ENCODE measurements at places on chromosomes 2 and 18.

- no peak for DNase-seq
Measured at GRCh38 chr2:31212659-31213600, 4.4 kb downstream of the CAPN14 start.

DNA sequence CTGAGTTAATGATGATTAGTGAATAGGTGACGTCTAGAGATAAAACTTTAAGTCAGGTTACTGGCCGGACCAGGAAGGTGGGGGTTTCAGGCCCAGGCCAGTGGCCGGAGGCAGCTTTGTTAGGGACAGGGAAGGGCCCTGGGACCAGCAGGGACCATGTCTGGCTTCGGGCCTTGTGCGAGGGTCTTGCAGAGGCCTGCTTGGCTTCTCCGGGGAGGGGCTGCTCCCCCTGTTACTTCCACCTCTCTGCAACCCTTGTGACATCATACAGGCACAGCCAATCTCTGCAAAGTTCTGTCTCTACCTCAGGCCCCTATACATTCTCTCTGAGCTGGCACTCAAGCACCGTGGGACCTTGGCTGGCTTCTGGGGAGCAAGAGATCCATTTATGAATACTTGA is at the start of gene ALLC:
TSS of gene ALLC (plus strand) at position 320 of the 400 bp plus-strand sequence. CDS start 12,958 bp downstream, outside the sequence.
- no peak for DNase-seq

DNA sequence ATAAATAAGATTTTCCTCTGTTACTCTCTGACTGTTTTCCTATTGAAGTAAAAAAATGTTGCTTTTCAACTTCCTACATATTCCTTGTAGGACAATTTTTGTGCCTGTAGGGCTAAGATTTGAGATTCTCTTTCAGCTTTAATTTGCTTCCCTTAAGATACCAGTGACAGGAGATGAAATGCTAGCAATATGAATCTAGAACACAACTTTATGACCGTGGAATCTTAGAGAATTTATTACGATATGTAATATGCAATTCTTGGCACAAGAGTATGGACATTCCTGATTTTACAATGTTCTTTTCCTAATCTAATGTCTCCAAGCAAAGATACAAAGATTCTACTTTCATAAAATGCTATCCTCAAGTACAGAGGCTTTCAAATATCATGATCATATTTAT is 180.9 kb downstream of the KCNE4 start:
- DNase-seq, result no peak

GRCh38 chr18:62201870-62202269 is 14.8 kb downstream of the RELCH start:
- no peak for DNase-seq

DNA sequence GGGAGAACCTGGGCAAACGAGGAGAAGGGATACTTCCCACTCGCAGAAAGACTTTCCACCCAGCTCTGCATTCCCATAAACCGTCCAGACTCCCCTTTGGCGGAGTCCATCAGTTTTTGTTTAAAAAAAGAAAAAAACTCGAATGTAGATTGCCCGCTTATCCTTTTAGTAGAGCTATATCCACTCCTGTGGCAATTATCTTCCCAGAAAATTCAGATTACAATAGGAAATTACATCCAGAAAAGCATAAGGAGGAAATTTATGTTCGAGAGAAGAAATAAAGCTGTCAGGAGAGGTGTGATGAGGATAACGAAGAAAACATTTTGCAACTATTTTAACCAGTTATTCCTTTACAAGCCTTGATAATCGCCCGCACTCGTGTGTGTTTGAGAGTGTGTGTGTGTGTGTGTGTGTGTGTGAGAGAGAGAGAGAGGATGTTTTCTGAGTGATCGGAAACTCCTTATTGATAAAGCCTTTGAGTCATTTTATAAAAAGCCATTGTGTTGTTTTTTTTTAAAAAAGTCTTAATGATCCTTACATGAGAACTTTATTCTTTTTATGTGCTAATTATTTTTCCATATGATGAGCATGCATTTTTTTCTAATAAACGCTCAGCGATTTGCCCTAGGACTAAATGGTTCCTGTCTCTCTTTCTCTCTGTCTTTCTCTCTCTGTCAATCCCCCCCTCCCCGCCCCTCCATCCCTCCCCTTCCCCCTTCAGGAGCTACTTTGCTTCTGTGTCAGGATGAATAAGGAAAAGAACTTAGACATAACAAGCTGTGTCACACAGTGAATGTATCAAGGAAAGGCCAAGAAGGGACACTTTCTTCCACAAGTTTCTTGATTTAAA is 1.1 kb upstream of the PPP3R1 start:
- no peak for DNase-seq

DNA sequence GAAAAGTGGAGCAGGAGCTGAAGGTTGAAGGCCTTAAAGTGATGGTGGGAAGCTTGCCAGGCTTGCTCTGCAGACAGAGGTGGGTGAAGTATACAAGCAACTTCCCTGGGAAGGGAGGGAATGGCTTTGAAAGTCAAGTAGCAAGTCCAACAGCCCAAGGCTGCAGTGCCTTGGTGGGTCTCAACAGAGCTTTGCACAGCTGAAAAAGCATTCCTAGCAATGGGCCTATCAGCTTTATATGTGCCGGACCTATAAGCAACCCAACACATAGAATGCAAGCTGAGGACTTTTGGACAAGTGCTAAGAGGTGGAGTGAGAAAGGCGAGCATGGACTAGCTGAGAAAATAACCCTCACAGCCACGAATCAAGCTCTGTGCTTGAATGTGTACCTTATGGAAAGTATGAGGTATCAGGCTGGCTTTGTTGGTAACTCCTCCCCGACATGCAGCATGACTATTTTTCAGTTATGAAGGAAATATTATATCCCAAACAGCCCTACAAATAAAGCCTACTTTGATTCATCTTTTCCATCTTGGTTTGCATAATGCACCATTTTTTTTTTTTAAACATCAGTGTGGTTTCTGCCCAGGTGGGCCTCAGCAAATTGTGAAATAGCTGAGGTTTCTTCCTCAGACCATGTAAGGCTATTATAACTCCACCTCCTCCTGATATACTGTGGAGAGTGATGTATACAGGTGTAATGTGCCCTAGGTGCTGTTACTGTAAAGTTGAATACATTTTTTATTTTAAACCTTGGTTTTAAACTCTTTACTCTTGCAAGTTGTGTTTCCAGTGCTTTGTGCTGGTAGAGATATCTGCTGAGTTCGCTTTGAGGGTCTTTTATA is 241.4 kb upstream of the CXCR4 start:
- no peak for DNase-seq

DNA sequence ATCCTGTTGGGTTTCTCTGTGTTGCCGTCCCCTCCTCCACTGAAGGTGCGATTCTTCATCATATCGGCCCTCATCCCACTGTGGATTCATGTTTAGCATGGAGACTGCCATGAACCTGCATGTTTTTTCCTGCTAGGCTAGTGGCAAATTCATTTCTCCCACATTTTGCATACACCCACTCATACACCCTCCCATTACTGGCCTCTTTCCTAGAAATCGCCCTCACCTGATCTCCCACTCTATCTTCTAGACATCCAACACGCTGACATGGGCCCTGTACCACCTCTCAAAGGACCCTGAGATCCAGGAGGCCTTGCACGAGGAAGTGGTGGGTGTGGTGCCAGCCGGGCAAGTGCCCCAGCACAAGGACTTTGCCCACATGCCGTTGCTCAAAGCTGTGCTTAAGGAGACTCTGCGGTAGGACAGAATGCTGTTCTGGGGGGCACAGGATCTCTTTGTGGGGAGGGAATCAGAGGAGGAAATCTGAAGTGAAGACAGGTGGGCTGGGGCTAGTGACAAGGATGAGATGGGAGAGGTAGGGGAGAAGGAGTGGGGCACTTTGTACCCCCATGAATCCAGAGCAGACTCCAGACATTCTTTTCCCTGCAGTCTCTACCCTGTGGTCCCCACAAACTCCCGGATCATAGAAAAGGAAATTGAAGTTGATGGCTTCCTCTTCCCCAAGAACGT is 17.7 kb downstream of the PRKAG3 start:
- no peak for DNase-seq

DNA sequence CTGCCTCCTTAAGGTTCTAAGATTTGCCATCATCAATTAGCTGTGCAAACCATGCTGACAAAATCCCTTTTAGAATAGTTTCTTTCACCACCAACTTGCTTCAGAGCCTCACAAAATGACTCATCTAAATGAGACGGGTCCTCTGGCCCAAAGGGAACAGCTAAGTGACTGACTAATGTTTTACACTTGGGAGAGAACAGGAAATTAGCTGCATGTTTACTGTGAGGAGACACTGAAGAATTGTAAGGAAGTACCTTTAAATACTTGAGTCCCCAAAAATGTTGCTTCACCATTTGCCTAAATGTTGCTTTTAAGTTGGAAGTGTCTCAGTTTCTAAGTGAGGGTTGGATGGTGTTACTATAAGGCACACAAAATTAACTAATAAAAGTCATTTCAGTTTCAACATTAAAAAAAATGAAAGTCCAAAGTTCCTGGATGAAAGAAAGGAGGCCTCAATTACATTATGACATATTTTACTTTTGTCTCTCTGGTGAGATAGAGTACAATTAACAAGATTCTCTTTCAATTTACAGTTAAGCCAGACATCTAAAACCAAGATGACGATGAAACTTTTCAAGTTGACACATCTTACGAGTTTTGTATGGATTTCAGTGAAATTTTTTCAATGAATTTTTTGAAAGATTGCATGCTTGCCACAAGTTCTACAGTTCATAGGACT is 229.1 kb upstream of the FN1 start:
- no peak for DNase-seq

GRCh38 chr2:228507870-228508269 is 326.4 kb upstream of the SPHKAP start:
- DNase-seq, result no peak

DNA sequence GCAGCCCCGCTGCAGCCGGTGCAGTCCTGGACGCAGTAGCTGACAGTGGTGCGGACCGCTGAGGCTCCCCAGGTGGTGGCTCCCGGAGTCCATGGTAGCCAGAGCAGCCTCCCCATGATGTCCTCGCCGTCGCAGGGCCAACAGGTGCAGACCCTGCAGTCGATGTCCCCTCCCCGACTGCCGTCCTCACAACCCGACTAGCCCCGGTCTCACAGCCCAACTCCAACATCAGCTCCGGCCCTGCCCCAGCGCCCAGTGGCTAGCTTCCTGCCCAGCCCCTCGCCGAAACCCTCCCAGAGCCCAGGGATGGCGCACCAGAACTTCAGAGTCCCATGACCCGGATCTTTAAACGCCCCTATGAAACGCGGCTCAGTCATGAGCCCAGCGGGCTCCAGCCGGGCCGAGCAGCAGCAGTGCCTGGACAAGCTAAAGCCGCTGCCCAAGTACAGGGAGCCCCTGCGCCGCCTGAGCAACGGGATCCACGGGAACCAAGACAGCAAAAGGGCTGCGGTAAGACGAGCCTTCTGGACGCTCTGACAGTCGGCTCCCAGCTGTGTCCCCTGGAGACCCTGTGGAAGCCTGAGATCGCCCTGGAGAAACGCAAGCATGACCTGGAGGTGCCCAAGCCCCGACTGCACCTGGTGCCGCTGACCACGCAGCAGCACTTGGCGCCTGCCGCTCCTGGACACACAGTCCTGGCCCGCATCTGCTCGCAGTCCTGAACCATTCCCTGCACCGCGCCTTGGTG is 53.8 kb upstream of the TUBA3E start:
- DNase-seq, result no peak

- DNase-seq, result no peak
Measured at GRCh38 chr2:230589025-230589424, 123.6 kb upstream of the CAB39 start.

GRCh38 chr2:231129216-231129615 is 4.4 kb upstream of the HTR2B start:
- no peak for DNase-seq

GRCh38 chr2:233791883-233792329 is 13.8 kb downstream of the MROH2A start:
- no peak for DNase-seq

GRCh38 chr2:24104906-24105305 is 18.2 kb downstream of the PFN4 start:
- DNase-seq, result no peak

- DNase-seq, result no peak
Measured at GRCh38 chr18:3485153-3486149, 35.5 kb downstream of the TGIF1 start.

DNA sequence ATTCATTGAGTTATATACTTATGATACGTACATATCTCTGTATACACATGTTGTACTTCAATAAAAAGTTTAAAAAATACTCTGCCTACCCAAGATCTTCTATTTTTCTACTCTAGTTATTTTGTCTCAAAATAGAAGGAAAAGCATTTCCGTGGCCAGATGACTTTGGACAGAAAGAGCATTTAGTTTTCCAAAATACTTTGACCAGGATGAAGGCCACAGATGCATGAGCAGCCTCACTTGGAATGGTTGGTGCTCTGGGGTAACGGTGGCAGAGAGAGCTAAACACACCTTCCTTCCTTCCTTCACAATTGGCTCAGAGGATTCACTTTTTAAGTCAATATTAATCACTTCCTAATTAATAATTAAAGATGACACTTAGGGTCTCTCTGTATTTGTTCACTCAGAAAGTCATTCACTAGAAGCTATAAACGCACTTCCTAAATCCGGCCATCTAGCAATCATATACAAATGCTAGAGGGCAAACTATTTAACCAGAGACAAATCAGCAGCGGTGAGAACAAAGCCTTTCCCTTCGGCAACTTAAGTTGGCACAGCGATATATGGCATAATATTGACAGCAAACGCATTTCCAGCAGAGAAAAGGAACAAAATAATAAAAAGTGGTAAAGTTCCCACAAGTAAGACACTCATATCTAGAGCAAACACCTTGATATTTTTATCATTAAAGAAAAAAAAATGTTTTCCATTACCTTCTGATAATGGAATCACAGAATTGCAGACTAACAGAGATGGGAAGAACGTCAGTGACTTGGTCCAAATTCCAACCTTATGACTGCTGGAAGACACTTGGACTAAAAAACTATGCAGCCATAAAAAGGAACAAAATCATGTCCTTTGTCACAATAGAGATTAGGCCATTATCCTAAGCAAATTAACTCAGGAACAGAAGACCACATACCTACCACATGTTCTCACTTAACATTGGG is 55.9 kb upstream of the NARS1 start:
- DNase-seq, result no peak

DNA sequence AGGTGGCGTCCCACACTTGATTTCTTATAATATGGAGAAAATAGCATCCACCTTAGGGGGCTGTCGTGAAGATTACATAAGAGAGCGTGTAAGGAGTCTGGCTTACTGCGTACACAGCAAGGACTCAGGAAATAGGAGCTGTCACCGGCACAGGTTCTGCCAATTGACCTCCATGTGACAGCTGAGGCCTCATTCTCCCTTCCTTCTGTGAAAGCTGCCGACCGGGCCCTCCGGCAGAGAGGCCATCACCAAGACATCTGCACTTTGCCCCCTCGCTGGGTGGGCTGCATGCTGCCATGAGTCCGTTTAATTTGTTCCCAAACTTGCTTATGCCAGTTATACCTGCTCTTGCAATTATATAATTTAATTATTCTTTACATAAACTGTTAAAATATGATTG is 27.7 kb downstream of the HS1BP3 start:
- no peak for DNase-seq

GRCh38 chr2:675982-676646 is 1.1 kb downstream of the TMEM18 start:
- DNase-seq, result peak; percentile 35

DNA sequence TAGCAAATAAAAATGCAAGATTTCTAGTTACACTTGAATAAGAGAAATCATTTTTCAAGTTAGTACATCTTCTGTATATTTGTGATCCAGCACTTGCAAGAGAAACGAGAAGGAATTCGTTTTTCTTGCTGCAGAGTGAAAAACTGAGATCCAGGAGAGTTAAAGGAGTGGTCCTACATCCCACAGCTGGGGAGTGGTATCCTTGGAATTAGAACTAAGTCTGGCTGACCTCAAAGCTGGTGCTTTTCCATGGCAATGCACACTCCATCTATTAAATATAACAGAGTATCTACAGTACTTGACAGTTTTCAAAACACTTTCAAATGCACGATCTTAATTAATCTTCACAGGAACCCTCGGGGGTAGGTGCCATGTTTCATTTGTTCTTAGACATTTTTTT is 46.8 kb downstream of the TRIB2 start:
- DNase-seq, result no peak

- DNase-seq, result no peak
Measured at GRCh38 chr2:386406-387103, 98.7 kb upstream of the ALKAL2 start.

All from D721Med (cell line).